ENCODE measurements at places on chromosomes 12 and 14.

DNA sequence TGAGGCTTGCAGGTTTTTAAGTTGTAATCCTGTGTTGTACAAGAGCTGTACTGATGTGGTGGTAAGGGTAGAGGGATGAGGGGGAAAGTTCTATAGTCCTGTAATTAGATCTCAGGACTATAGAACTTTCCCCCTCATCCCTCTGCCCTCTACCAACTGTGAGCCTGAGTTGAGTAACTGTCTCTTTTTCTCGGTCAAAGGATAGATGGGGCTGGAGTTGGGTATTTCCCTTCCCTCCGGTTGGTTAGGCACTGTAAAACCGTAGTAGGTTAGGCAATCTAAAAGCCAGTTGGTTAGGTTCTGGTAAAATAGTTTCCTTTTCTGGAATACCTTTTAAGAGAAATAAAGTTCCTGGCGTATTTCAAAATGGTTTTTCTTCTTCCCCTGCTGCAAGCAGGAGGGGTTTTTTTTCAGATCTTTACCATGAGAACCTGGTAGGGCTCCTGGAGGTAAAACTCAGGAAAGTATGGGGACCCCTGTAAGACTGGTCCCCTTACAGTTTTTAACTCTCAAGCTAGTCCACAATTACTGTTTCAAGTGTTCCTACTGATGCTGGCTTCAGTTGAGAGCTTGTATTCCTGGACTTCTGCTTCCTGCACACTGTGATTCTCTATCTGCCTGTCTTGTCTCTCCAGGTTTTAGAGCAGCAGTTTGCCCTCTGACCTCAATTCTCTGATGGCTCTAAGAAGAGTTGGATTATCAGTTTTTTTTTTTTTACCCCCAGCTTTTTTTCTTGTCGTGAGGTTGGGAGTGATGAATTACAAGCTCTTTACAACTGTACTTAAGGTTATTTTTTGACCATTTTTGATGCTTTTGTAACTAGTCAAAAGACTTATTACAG, 58.7 kb downstream of the FUT8 start:
- DNase-seq, result no peak

GRCh38 chr12:63423839-63424238, 244.5 kb downstream of the DPY19L2 start:
- DNase-seq, result no peak

- peak; percentile 23 for DNase-seq
Measured at GRCh38 chr12:105409801-105410471, 79.4 kb downstream of the C12orf75 start.

- DNase-seq, result no peak
Measured at GRCh38 chr14:39071096-39071495, 31.9 kb downstream of the SEC23A start.

GRCh38 chr14:101716077-101716950, 45.2 kb upstream of the PPP2R5C start:
- DNase-seq, result no peak

DNA sequence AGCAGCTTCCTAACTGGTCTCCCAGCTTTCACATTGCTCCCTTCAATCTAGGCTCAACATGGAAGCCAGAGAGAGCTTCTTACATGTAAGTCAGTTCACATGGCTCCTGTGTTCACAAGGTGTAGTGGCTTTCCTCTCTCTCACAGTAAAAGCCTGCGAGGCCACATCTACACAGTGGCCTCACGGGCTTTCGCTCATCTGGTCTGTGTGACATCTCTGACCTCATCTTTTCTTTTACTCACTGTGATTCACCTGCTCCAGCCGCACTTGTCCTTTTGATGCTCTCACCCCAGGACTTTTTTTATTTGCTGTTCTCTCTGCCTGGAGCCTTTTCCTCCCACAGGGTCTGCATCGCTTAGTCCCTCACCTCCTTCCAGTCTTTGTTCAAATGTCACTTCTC, 122.1 kb downstream of the SLC5A8 start:
- DNase-seq, result peak; percentile 21

DNA sequence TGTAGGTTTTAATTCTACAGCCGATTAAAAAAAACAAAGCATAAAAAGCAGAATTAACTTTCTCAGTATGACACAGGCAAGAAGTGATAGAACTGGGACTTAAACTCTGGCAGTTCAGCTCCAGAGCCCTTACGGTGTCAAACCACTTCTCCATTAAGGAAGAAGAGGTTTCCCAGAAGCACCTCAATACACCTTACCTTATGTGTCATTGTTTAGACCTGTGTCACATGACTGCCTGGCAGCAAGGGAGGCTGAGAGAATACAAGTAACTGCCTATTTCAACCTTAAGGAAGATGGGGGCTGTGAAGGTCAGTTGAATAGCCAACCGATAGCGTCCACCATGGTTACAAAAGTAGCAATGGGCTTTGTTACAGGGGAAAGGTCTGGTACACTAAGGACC, 54.6 kb upstream of the ARHGAP5 start:
- DNase-seq, result no peak

DNA sequence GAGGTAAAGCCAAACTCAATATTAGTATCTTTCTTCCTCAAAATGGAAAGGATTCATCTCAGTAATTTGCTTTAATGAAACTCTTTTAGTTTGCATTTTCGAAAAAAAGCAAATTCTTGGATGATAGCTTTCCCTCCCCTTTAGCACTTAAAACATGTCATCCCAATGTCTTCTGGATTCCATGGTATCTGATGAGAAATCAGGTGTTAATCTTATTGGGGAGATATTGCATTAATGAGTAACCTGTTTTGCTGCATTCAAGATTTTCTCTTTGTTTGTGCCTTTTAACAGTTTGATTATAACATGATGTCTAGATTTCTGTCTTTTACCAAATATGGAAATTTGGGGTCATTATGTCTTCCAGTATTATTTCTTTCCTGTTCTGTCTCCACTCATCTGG, 405.1 kb upstream of the FOXG1 start:
- DNase-seq, result no peak

DNA sequence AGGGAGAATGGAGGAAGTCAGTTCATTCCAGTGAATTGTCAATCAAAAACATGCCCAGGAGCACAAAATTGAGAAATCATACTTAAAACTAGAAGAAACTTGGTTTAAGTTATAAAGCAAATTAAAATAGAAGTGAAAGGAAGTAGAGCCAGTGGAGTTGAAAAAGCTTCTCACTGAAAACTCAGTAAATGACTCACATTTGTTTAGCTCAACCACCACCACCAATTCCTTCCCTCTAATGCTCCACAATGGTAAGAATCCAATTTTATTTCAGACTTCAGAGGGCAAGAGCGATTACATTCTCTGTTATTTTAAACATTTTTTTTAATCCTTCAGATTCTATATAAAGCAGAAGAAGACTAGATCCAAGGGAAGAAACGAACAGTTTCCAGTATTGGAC, 19.4 kb downstream of the UTP20 start:
- peak; percentile 26 for DNase-seq

DNA sequence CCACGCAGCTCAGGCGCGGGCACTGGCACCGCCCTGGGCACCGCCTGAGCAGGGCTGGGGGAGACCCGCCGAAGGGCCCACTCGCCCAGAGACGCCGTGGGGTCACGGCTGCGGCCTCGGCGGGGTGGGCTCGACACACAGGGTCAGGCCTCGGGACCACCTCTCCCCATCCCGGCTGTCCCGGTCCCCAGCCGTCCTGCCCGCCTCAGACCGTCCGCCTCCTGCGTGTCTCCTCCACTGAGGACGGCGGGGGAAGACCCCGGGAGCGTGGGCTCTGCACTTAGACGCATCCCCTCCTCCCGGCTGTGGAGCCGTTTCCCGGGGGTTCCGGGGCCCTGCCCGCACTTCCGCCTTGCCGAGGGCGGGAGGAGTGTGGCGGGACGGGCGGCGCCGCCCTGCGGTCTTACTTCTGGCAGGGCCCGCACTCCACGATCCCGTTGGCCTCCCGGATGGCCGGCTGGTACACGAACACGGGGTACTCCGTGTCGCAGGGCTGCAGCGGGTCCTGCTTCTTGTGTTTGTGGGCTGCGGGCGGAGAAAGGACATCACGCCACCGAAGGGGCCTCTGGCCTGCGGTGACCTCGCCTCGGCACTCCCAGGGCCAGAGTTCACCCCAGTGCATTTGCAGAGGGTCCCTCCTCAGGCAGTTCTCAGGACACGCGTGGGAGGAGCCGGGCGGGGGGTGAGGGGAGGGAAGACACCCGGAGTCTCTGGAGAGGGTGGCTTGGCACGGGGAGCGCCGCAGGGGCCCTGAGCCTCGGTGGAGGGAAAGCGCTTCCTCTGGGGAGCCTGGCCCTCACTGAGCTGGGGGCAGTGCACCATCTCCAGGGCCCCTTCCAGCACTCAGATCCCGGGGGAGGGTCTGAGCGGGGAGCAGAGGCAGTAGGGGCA, 23.1 kb upstream of the LRTM2 start:
- no peak for DNase-seq

DNA sequence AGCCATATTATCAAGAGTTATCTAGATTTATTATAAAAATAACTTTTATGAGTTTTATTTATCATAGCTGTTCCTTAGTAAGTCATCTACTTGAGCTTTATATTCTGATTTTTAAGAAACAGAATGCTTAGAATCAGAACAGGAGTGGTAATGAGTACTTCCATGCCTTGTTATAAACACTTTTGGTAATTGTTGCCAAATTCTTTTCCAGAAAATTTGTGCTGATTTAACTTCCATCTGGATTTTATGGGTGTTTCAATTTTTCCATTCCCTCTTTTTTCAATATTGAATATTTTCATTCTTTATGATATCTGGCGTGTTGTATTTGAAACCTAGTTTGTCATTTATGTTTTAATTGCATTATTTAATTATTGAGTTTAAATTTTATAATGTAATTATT, 131.2 kb downstream of the MSRB3 start:
- no peak for DNase-seq

DNA sequence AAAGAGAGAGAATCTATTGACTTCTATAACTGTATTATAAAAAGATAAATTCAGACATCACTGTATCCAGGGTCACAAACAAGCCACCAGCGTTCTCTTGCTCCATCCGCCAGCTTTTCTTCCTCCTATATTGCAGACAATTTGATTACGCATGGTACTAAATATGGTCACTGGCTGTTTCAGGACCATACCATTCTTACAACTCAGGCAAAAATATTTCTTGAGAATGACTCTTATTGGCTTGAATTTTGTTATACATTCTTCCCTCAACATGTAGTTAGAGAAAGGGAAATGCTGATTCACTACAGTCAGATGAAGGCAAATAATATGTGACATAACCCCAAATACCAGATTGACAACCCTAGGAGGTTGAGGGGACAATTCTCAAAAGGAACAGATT, 101.3 kb downstream of the SLC6A15 start:
- DNase-seq, result no peak

DNA sequence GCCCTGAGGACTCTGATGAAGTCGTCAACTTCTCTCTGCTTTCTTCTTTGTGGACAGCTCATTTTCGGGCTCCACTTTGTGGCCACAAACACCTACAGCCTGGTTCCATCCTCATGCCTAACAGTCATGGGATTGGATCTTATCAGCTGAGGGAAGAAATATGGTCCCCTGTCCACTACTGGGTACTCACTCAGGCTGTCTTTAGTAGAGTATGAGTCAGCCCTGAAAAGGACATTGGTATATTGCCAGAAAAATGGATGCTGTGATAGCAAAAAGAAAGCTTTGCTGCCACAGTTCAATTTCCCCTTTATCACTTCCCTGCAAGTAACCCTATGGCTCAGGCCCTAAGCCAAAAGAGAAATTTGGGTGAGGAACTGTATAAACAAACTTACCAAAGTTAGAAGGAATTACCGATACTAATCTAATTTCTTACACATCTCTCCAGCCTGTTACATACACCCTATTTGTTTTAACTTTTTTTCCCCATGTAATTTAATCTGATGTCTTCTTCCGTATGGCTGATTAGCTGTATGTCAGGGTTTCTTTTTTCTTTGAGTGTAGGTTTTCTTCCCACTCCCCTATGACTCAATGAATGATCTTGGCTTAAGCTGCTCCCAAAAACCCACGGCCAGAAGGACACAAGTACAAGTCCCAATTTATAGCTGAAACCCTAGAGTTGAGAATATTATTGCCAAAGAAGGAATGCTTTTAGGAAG, 29.1 kb downstream of the MTHFD1 start:
- DNase-seq, result peak; percentile 57

DNA sequence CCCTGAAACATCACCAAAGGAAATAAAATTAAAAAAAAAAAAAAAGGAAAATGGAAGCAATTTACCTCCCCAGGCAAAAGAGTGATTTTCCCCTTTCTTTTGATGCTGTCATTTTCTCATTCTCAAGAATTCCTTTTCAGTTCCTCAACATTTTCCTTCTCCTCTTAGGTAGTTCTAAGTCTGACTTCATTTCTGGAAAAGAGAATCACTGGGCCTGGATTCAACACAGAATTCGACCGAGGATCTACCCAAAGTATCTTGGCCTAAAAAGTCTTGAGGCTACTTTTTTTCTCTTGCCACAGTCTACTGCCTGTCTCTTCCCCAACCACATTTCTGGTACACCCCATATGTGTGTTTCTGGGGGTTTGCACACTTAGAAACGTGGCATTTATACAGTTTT, 717.8 kb upstream of the TBX3 start:
- no peak for DNase-seq

- DNase-seq, result no peak
Measured at GRCh38 chr12:117521346-117521745, 159.9 kb upstream of the NOS1 start.

Data from ELR (cell line).